ENCODE measurements at places on chromosomes 7 and 10.

DNA sequence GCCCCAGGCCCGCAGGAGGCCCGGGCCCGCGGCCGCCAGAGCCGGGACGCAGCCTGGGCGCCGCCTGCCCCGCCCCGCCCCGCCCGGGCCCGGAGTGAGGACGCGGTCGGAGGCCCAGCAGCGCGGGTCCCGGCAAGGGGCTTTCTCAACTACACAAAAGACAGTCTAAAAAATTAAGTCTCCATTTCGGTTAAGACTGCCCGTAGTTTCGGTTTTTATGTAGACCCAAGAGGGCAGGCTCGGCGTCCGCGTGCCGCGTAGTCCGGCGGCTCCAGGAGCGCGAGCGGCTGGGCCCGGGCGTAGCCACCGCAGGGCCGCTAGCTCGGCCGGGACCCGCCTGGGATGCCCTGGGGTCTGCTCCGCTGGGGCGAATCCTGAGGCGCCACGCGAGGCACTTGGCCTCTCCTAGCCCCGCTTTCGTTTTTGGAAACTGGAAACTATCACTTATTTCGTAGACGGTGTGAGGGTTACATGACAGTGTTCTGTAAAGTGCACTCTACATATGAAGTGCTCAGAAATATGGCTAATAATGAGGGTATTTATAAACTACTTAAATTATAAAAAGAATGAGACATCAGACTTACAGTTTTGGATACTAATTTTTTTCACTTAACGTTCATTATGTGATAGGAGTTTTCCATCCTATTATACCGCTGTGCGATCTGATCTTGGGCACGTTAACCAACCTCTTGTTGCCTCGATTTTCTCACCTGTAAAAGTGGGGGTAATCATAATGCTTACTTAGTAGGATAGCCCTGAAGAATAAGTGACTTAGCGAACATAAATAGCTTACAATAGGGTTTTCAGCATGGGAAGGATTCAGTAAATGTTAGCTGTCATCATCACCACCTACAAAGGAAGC is 573 bp downstream of the BLVRA start:
- no peak for DNase-seq

- no peak for DNase-seq
Measured at GRCh38 chr7:116966601-116967000, 13.3 kb downstream of the ST7 start.

- no peak for DNase-seq
Measured at GRCh38 chr7:137454246-137454724, 110.8 kb upstream of the PTN start.

DNA sequence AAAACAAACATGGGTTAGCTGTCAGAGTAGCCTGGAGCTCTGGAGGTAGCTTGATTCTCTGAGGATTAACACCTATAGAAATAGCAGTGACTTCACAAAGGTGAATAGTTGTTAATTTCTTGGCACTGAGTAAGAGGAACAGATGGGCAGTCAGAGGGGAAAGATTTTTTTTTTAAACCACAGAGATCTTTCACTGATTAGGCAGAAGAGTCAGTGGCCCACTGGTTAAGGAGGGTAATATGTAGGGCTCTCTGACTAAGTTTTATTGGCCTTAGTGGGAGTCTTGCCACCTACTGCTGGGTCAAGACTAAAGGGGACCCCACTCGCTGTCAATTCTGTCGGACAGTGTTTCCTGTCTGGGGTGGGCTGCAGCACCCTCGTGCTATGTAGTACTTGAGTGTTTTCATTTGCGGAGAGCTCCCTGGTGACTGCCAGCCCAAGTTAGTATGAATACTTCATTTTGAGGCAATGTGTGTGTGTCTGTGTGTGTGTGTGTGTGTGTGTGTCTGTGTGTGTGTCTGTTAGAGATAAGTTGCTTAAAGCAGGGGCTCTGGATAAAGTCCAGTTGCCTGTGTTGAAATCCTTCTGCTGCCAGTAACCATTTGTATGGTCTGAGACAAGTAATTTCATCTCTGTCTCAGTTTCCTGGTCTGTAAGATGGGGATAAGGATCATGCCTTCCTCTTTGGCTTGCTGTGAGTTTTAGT is 145.2 kb downstream of the ARID5B start:
- no peak for DNase-seq

- DNase-seq = no peak
Measured at GRCh38 chr7:56028942-56029630, 22.2 kb downstream of the PSPH start.

DNA sequence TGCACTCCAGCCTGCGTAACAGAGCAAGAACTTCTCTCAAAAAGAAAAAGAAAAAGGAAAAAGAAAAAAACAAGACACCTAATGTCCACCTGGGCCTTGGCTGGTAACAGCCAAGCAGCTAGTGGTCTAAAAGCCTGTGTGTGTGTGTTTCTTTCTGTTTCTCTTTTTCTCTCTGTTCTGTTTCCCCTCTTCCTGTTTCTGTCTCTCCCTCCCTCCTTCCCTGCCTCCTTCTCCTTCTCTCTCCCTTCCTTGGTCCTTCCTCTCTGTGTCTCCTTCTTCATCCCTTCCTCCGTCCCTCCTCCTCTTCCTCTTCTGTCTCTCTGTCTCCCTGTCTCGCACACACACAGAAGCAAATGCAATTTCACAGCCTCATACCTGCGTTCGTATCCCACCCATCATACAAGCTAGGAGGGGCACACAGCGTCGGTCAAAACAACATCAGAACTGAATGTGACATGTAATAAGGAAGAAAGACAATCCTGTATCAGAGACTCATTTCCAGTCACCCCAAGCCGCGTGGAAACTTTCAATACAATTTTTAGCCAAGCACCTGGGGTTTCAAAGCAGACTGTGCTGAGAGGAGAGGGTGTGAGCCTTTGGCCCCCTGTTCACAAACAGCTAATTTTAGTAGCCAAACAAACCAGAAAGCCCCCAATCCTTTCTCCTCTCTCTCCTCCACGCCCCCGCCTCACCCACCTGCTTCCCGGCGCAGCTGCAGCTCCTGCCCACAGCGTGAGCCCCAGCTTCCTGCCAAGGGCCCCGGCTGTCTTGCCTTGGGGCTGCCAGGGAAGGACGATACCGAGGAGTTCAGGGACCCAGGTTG is 50.2 kb upstream of the GNA12 start:
- no peak for DNase-seq

DNA sequence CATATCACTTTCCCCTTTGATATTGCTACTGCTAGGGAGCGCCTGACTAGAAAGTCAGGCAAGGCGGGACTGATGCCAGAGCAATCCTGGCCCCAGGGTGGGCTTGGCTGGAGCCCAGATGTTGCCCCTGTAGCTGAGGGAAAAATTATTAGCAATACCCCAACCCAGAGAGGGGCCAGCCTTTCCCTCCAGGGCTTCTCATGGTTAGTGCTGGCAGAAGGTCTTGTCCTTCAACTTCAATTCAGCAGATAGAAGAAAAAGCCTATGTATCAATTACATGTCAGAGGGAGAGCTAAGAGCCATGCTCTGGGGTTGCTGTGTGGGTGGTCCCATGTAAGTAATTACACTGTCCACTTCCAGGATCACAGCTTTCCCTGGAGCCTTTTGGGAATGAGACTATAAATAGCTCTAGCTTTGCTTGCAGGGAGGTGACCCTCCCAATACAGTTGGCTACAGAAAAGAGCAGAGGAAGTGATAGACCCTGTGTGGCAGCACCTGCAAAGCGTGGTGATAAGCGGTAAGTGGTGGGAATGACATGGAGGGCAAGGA is 579.1 kb downstream of the CCSER2 start:
- no peak for DNase-seq

DNA sequence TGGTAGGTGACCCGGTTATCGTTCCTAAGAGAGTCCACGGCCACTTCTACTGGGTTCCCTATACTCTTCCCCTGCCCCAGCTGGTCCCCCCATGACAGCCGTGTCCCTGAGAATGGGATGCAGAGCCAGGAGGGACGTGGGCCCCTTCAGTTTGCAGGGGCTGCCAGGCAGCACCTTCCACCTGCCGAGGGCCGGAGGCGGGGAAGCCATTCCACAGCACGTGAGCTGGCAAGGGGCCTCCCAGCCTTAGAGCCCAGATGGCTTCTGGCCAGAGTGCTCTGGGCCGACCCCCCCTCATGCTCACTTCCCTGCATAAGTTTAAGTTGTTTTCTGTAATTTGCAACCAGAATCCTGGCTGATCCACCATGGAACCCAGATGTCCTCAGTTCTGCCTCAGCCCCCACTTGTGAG is 39.0 kb downstream of the DIP2C start:
- no peak for DNase-seq

DNA sequence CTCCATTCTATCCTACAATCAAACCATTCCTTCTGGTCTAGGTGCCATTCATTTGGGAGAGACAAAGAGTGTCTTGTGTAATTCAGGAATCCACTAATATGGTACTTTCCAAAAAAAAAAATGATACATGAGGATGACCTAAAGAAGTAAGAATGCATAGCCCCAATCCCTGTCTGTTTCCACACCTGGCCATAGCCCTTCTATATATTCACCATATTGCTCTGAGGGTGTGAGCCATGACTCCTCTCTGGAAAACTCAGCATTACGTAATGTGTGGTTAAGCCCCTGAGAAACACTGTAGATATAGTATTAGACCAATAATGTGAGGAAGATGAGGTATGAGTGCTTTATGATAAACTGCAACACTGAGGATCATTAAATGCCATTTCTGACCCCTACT is 592.7 kb downstream of the INHBA start:
- DNase-seq = no peak

DNA sequence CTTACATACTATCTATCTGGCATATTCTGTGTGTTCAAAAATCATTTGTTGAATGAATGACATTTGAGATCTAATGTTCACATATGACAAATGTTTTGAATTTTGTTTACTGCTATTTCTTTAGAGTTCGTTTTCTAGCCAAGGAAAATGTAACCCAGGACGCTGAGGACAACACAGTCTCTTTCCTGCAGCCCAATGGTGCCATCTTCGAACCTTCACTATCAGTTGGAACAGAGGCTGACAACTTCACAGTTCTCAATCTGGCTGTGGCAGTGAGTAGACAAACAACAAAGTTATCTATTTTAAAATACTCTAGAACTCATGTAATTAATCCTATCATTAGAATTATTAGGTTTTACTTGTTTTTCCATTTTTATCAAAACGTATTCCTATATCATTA is 22.5 kb downstream of the CD36 start:
- DNase-seq = no peak

GRCh38 chr10:116836083-116836482 is 13.2 kb upstream of the ENO4 start:
- no peak for DNase-seq

- DNase-seq = no peak
Measured at GRCh38 chr10:117662751-117663540, 120.4 kb downstream of the EMX2 start.

GRCh38 chr7:139105484-139105883 is 4.0 kb downstream of the ZC3HAV1 start:
- no peak for DNase-seq

- DNase-seq = no peak
Measured at GRCh38 chr10:97765201-97765600, 6.6 kb downstream of the SFRP5 start.

DNA sequence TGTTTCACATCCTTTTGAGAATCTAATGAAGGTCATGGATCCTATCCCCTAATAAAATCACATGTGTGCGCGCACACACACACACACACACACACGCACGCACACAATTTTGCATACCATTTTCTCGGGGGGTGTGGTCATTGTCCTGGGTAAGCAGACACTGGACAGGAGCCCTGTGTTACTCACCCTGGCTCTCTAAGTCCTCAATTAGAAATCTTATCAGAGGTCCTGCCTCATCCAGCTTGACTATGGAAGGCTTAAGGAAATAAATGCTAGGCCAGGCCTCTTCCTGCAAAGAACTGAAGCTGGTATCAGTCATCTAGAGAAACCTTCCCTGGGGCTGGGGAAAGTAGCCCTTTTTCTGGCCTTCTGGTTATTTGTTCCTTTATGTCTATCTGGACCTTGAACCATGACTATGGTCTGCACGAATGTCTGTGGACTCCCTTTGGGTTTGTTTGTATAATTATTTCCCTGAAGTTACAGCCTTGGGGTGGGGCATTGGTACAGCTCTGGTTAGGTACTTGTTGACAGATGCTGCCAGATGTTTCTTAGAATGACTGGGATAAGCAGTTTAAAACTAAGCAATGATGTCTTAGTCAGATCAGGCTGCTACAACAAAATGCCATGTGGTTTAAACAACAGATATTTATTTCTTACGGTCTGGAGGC is 208.5 kb downstream of the CCDC3 start:
- DNase-seq = no peak

GRCh38 chr7:26633557-26633956 is 230.8 kb downstream of the SKAP2 start:
- no peak for DNase-seq

GRCh38 chr10:7168414-7168813 is 242.4 kb downstream of the SFMBT2 start:
- DNase-seq = no peak

All from suprapubic skin (tissue), 4 donors.